EL (cell line): ENCODE measurements at places on chromosomes 16 and 17.

DNA sequence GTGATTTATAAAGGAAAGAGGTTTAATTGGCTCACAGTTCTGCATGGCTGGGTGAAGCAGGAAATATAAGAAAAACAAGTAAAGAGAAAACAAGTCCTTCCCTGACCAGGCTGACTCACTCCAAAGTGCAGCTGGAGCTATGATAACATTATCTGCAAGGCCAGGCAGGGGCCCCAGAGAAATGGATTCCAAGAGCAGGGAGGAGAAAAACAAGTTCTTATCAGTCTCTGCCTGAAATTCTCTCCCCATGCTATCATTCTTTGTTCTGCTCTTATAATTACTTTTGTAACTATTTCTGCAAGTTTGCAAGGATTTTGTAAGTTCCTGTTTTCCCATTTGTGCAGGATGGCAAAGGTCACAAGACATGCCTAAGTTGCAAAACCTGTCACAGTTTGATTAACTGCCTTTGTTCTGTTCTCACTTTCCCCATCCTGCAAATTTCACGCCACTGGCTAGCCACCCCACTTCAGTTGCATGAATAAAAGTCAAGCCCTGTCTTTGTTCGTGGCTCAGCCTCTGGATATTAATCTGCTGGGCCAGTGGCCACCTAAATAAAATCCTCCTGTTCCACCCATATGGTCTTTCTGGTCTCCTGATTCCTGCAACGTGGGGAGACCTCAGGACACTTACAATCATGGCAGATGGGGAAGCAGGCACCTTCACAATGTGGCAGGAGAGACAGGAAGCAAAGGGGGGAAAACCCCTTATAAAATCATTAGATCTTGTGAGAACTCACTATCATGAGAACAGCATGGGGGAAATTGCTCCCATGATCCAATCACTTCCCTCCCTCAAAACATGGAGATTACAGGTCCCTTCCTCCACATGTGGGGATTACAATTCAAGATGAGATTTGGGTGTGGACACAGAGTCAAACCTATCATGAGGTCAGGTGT lies 13.1 kb downstream of the ABCA9 start:
- peak; percentile 42 for DNase-seq

DNA sequence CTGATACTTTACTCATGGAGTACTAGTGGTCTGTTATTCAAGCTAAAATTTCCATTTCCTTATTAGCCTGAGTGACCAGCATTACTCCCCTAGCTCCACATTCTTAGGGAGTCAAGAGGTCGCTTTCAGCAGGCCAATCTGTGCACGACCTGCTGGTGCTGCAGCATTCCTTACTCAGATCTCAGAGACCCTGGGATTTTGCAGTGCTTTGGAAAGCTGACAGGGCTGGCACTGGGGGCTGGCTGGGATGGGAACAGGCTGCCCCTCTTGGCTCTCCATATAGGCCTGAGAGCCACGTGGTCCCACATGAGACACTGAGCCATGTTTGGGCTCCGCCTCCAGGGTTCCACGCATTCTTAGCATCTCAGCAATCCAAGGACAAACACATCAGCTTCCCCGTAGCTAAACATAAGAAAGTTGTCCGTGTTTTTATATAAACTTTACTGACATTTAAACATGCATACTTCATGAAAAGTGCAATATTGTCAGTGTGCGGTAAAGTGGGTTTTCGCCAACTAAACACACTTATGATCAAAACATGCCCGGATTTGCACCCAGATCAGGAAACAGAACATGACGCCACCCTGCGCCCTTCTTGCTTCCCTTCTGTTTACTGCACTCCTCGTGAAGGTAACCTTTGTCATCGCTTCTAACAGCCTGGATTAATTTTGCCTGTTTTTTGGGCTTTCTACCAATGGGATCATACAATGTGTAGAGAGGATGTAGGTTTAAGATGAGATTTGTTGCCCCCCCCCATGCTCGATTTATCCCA lies 254.5 kb upstream of the CACNG5 start:
- peak; percentile 87 for DNase-seq

DNA sequence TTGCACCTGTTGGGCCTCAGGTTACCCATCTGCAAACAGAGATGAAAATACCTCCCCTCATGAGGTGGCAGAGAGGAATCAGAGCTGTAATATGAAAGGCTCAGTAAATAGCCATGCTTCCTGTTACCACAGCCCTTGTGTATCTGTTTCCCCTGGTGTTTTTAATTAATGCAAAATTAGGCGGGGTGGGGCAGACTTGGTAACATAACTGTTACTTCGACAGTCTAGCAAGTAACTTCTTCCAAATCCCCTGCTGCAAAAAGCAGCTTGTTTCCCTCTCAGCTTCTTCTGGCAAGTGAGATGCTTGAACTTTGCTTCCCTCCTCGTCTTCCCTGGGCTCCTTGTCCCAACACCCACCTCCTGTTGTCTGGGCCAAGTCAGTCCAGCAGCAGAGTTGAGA lies 381.5 kb downstream of the CPPED1 start:
- DNase-seq: no peak

DNA sequence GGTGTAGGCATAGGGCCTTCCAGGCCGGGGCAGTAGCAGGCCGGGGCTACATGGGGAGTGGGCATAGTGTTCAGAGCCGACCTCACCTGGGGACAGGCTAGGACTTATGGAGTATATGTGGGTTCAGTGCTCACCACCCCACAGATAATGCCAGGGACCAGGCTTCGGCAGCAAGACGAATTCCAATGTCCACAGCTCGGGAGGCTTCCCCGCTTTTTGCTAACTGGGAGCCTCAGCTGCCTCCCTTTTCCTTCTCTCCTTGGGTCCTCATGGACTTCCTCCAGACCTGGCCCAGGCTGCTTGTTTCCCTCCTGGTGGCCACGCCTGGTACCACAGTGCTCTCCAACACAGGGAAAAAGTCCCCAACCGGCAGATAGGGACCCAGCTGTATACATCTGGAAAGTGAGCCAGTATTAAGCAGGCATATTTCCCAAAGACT lies 20.1 kb upstream of the SLC46A1 start:
- no peak for DNase-seq

GRCh38 chr17:32628271-32629044 lies 141.7 kb downstream of the CDK5R1 start:
- DNase-seq: no peak

DNA sequence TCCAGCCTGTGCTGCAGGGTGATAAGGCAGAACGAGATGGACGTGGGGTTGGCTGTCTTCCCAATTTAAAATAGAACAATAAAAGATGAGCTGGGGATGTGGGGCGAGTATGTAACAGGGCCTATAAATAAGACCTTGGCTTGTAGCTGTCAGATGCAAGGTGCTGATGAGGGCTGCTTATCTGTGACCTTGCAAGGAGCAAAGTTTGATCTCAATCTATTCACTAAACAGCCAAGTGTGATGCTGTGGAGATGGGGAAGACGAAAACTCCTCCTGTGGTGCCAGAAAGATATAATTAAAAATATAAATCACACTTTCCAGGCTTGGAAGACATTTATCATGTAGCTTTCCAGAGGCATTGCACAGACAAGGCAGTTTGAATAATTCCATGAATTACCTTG lies 26.7 kb upstream of the TEX2 start:
- DNase-seq: no peak

- DNase-seq: no peak
Observed at GRCh38 chr16:75062135-75062975, 54.2 kb downstream of the LDHD start.

- DNase-seq: no peak
Observed at GRCh38 chr17:41073676-41074075, 8.0 kb upstream of the KRTAP2-4 start.

DNA sequence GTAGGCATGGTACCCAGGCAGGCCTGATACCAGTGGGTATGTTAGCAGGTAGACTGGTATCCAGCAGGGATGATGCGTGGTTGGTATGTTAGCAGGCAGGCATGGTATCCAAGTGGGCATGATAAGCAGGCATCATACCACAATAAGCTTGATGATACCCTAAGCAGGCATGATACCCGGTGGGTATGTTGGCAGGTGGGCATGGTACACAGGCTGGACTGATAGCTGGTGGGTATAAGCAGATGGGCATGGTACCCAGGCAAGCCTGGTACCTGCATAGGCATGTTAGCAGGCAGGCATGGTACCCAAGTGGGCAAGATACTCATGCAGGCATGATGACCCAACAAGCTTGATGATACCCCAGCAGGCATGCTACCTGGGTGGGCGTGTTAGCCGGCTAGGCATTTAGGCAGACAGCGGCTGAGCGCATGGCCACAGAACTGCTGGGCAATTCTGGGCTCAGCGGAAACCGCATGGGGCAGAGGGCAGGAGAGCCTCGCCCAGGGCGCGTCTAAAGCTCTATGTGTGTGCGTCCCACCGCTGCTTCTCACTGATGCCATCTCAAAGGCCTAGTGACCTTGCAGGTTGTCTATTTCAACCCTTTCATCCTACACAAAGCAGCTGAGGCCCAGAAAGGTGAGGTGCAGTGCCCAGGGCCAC lies 2.3 kb downstream of the SGSH start:
- DNase-seq: no peak

DNA sequence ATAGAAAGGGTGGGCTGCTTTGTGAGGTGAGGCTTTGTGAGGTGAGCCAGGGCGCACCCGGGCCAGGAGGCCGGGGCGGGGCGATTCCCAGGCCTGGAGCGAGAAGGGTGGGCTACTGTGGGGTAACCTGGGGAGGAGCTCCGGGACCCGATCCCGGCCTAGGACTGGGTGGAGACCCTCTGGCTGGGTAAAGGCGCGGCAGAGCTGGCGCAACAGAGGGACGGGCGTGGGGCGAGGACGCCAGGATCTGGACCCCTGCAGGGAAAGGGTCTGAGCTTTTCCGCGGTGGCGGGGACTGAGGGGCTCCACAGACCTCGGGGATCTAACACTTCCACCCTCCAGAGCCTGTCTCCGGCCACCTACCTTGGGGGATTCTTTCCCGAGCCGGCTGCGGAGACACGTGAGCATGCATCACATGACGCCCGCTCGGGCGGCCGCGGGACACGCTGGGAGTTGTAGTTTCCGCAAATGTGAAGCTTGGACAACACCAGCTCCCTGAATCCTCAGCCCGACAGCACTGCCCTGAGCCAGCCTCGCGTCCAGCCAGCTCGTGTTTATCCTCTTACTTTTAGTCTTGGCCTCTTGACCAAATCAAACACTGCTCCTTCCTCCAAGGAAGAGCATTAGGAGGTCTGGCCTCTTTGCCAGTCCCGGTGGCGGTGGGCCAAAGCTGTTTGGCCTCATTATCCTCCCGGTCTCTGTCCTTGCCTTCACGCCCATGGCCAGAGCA lies at the start of gene SLC38A7:
Gene SLC38A7, minus strand, starts transcription at position 417 of the 730 bp plus-strand sequence. CDS start 4,644 bp downstream, outside the sequence.
- DNase-seq: peak; percentile 82

GRCh38 chr16:2969545-2970521 lies 685 bp downstream of the PAQR4 start:
- DNase-seq: peak; percentile 81

DNA sequence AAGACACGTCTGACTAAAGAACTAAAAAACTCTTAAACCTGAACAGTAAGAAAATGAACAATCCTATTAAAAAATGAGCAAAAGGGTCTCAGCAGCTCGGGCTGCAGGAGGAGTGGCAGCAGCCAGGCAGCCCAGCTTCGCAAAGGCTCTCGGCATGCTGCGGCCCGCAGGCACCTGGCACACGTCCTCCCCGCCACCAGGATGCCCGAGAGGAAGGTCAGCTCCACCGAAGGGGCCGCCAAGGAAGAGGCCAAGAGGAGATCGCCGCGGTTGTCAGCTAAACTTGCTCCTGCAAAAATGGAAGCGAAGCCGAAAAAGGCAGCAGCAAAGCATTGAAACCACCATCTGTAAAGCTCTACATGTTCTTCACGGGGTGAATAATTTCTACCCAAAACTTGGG lies 173.5 kb downstream of the BCAS3 start:
- DNase-seq: no peak

DNA sequence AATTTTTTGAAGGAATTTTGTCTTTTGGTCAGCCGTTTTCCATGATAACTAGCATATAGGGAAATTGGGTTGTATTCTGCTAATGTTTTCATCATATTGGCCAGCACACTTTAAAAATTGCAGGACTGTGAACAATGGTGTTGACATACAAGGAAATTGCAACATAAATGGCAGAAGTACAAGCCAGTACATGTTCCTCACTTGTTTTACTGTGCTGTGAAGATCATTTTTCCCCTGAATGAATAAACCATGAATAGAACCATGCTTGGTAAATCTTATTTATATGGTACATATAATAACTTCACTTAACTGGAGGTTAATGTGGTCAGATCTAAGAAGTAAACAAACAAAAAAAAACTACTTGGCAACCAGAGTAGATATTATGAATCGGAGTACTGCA lies 22.8 kb downstream of the OMG start:
- no peak for DNase-seq

DNA sequence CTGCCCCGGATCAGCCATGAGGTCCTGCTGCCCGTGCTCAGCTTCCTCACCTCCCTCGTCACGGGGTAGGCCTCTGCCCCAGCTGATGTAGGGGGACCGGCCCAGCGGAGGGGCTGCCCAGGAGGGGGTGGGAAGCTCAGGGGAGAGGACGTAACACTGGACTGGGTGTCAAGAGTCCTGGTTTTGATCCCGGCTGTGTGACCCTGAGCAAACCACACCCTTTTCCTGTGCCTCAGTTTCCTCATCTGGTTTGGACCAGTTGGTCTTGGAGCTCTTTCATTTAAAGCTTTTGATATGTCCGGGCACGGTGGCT lies 6.6 kb downstream of the WDR81 start:
- DNase-seq: no peak

- DNase-seq: no peak
Observed at GRCh38 chr17:78498848-78499247, 78.3 kb downstream of the DNAH17 start.

DNA sequence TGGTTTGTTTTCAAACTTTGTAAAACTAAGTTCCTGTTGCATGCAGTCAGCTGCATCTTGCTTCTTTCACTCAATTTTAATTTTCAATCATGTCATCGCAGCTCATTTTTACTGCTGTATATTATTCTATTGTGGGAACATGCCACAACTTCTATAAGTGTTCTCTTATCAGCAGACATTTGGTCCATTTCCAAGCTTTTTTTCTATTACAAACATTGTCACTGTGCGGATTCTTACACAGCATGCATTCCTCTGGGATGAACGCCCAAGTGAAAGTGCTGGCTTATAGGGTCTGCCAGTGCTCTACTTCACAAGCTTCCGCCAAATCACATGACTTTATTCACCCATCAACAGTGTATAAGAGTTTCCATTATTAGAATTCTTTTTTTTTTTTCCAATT lies 22.7 kb downstream of the GINS3 start:
- no peak for DNase-seq

GRCh38 chr16:89922477-89922883 lies 662 bp upstream of the TUBB3 start:
- DNase-seq: peak; percentile 92

- peak; percentile 63 for DNase-seq
Observed at GRCh38 chr17:9239793-9240658, 218.7 kb downstream of the NTN1 start.

DNA sequence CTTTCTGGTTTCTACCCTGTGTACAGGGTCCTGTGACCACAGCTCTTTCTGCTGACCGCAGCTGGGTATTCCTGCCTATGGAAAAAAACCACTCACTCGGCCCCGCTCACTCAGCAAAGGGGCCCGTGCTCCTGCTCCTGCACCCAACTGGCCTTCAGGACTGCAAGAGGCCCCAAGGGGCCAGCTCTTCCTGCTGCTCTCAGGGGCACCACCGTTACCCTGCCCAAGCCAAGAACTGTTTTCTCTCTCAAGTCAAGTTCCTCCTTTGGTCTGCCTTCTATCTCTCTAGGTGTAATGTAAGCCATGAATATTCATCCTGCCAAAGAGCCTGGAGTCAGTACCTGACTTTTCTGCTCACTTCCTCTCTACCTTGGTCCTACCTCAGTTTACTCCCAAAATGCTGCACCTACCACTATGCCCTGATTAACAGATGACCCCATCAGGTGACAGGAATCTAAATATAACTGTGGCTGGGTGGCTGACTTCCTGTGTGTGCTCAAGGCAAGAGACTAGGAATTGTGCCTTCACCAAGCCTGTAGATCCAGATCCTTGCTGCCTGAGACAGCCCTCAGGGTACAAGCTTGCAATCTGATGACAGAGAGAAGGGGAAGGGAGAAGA lies 20.4 kb upstream of the SCIMP start:
- DNase-seq: no peak
